ENCODE measurements at places on chromosomes 2 and 18.

GRCh38 chr2:80153151-80153550 lies 151.4 kb downstream of the LRRTM1 start:
- no peak for DNase-seq

DNA sequence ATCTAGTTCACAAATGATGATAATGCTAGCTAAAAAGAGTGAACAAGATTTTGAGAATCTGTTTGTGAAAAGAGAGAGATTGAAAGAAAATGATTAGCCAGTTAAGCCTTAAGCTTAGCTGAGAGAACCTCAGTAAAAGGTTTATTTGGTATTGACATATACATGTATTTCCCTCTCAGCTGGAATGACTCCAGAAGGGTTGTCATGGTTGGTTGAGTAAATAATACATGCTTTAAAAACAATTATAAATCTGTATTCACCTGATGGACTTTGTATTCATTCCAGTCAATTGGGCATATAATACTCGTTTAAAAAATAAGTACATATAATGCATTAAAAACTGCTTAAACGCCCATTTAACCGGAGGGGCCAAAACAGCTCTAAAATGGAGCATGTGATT lies 181.4 kb downstream of the GRB14 start:
- no peak for DNase-seq

GRCh38 chr18:10417191-10417590 lies 37.2 kb upstream of the APCDD1 start:
- no peak for DNase-seq

- no peak for DNase-seq
These were observed 62.0 kb upstream of the ATL2 start for GRCh38 chr2:38438883-38439612.

DNA sequence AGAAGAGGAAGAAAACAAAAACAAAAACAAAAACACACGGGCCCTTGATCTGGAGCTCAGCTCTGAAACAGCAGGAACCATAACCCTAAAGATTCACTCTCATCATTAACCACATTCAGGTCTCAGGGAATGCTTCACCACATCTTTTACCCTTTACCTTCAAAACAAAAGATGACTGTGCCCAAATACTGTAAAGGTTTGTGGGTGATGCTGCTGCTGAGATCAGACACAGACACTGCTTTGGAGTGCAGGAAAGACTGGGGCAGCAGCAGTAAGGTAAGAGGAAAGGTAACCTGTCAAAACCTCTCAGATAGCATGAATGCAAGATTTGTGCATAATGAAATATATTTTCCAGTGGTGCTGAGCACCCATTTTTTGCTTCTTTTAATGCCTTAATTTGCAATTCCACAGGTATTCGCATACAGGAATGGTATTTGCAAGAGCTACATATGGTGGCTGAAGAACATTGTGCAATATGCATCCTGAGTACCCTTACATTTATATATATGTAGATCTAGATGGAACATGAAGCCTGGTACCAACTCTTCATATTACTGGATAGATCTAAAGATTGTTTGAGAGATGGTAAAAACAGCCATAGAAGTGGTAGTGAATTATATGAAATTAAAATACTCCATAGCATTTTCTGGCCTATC lies 4.1 kb upstream of the FLACC1 start:
- no peak for DNase-seq

DNA sequence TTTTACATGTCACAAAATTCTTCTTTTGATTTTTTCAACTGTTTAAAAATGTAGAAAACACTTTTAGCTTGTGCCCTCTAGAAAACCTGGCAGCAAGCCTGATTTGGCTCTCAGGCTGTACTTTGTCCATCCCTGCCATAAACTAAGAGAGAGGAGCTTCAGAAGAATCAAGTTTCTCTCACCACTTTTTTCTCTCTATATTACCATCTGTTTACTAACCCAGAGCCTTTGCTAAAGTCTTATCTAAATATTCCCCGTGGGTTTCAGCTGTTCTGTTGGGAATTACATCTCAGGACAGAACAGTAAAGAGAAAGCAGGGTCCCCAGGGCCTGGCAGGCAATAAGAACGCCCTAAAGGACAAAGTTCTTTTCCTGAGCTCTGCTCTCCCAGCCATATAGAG lies 409.1 kb upstream of the CRIM1 start:
- no peak for DNase-seq

- DNase-seq, result no peak
These were observed 51.8 kb downstream of the LIPG start for GRCh38 chr18:49613641-49614151.

GRCh38 chr2:191574232-191574631 lies 103.7 kb upstream of the NABP1 start:
- no peak for DNase-seq

- no peak for DNase-seq
These were observed 312.3 kb upstream of the KCNJ3 start for GRCh38 chr2:154386186-154386585.

GRCh38 chr18:2312440-2312839 lies 258.9 kb downstream of the METTL4 start:
- DNase-seq, result no peak

GRCh38 chr2:208192611-208193236 lies 2.9 kb upstream of the C2orf80 start:
- no peak for DNase-seq

- DNase-seq, result peak; percentile 91
These were observed 20.4 kb upstream of the CXXC1 start for GRCh38 chr18:50307738-50308470.

DNA sequence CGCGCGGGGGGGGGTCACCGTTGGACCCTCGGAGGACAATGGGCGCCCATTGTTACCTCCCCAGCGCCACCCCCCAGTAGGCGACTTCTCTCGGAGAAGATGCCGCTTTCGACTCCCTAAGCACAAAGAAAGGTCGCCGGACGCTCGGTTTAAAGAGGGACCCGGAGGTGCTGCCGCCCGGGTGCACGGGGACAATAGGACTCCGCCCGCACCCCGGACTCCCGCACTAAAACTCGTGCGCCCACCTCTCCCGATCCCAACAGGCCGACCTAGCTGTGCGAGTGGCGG lies 318 bp upstream of the CDC42EP3 start:
- no peak for DNase-seq

- DNase-seq, result no peak
These were observed 5.4 kb upstream of the ITGB6 start for GRCh38 chr2:160205505-160205904.

- DNase-seq, result no peak
These were observed 33.8 kb upstream of the GALNT5 start for GRCh38 chr2:157223624-157224205.

DNA sequence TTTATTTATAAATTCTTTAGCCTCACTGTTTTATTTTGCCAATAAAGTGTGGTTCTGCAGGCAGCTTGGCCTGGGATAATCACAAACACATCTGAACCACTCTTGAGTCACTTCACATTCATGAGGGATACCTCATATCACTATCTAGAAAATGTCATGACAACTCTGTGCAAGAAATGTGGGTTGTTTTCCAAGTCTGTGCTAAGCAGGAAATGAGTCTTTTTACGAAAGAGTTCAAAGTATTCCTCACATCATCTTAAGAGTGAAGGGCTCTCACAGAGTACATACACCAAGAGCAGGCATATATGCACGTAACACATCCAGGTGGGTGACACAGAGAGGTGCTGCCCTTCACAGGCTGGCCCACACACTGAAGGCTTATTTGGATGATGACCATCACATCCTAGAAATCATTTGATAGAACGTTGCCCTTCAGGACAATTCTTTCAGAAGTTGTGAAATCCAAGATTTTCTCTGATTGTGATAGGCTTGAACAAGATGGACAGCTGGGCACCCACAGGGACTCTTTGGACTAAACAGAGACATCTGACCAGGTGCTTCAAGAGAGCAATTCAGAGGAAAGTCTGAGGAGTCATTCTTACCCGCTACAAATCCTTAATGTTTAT lies 811.1 kb upstream of the LRATD1 start:
- no peak for DNase-seq

DNA sequence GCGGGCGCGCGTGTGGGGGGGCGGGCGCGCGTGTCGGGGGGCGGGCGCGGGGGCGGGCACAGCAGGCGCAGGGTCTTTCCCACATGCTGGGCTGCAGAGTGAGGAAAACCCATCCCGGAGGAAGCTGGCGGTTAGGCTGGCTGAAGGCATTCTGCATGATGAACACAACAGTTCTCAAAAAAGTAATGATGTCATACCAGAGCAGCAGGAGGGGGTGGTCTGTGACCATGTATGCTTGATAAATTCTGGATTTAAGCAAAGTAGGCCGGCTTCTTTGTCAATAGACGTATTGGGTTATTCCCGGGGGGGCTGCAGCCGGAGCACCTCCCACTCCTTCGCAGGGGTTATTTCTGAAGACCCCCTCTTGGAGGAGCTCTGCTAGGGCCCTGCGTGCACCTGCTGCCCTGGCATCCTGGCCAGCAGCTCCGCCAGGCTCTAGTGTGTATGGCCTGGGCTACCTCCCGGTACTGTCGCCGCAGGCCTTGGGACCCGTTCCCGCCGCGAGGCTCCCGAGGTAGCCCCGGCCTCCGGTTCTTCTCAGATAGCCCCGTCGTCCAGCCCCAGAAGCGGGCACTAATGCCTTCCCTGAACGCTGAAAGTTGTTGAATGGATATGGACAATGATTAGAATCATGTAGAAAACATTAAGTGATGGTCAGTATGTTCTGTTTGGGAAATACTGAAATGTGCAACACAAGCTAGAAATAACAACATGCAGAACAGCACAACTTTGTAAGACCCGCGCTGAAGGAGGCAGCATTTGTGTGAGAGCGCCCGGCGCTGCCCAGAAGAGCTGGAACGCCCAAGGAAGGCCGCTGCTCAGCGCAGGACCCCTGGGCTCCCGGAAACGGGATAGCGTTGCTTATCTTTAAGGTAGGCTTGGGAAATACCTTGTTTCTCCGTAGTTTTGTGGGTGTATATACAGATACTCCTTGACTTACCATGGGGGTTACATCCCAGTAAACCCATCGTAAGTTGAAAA lies 101.4 kb upstream of the RAB6C start:
- DNase-seq, result peak; percentile 51

Measured in ovary (tissue), 10 donors.